ENCODE measurements at places on chromosomes 2 and 18.
A peak's percentile ranks its signal among the peaks of the same experiment; 100 is the strongest.

- no peak for DNase-seq
Measured at GRCh38 chr2:72696559-72696958, 129.3 kb downstream of the EXOC6B start.

GRCh38 chr2:188785490-188785889, 188.7 kb upstream of the COL3A1 start:
- no peak for DNase-seq

- no peak for DNase-seq
Measured at GRCh38 chr18:78986018-78986481, 6.4 kb downstream of the SALL3 start.

GRCh38 chr2:203973676-203974075, 37.1 kb downstream of the ICOS start:
- no peak for DNase-seq

GRCh38 chr2:134460583-134460998, 206.7 kb downstream of the MGAT5 start:
- peak; percentile 58 for DNase-seq

DNA sequence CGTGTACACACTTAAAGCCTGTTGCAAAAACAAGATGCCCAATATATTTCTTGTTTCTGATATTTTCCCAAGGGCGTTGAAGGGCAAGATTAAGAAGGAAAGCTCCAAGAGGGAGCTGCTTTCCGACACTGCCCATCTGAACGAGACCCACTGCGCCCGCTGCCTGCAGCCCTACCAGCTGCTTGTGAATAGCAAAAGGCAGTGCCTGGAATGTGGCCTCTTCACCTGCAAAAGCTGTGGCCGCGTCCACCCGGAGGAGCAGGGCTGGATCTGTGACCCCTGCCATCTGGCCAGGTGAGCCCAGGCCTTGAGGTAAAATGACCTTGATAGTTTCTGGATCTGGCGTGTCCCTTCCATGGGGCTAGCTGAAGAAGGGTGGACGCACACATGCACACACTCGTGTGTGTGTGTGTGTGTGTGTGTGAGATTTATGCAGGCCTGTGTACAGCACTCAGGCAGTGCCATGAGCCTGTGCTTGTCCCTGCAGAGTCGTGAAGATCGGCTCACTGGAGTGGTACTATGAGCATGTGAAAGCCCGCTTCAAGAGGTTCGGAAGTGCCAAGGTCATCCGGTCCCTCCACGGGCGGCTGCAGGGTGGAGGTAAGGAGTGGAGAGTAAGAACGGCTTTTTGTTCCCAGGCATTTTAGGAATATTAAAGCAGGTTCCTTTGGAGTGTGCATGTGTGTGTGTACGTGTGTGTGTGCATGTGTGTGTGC, 23.6 kb downstream of the MLPH start:
- DNase-seq = no peak

DNA sequence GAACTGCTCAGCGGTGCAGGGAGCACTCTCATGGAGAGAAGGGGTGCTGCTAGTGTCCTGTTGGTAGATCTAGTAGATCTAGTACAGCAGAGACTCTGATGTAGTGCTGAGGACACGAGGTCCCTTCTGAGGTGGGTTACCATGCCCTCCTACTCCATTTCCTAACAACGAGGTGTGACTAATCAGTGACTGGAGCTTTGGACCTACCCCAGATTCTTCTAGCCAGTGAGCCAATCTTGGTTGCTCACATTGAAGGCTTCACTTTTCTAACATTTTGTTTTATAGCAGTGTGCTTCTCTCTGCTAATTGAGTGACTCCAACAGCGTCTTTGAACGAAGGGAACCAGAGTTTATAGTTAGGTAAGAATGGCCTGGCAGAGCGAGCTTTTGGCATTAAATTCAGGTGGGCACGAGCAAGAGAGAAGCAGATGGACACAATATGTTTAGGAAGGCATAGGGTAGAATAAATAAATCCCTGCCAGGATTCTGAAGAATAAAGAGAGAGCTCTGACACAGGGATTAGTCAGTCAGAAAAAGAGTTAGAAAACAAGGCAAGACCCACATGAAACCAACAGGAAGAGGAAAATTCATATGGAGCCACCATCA, 306.0 kb upstream of the RAB12 start:
- DNase-seq = no peak

DNA sequence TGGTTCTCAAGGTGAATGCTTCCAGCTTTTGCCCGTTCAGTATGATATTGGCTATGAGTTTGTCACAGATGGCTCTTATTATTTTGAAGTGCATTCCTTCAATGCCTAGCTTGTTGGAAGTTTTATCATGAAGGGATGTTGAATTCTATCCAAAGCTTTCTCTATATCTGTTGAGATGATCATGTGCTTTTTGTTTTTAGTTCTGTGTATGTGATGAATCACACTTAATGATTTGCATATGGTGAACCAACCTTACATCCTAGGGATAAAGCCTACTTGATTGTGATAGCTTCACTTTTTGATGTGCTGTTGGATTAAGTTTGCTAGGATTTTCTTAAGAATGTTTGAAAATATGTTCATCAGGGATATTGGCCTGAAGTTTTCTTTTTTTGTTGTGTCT, 112.1 kb downstream of the MBD2 start:
- no peak for DNase-seq

DNA sequence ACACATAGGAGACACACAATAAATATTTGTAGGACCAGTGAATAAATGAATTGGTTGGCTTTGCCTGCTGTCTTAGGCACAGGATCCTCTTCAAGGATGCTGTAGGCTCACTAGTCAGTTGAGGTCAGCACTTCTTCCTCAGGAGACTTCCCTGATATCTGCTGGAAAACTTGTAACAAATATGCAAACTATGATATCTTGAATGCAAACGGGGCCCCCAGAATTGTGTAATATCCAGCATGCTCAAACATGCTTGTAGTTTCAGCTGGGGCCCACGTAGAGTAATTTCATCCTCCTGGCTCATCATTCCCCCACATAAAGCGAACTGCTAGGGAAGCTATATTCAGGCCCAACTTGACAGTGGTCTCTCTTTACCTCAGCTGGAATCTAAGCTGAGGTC, 43.6 kb downstream of the POLE4 start:
- DNase-seq = no peak

DNA sequence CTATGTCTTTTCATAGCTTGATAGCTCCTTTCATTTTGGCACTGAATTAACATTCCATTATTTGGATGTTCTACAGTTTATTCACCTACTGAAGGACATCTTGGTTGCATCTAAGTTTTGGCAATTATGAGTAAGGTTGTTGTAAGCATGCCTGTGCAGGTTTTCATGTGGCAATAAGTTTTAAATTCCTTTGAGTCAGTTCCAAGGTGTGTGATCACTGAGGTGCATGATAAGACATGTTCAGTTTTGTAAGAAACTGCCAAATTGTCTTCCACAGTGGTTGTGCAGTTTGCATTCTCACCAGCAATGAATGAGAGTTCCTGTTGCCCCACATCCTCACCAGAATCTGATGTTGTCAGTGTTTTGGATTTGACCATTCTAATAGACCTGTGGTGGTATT, 24.2 kb downstream of the XDH start:
- no peak for DNase-seq

GRCh38 chr2:173149491-173149890, 73.8 kb downstream of the MAP3K20 start:
- DNase-seq = no peak

DNA sequence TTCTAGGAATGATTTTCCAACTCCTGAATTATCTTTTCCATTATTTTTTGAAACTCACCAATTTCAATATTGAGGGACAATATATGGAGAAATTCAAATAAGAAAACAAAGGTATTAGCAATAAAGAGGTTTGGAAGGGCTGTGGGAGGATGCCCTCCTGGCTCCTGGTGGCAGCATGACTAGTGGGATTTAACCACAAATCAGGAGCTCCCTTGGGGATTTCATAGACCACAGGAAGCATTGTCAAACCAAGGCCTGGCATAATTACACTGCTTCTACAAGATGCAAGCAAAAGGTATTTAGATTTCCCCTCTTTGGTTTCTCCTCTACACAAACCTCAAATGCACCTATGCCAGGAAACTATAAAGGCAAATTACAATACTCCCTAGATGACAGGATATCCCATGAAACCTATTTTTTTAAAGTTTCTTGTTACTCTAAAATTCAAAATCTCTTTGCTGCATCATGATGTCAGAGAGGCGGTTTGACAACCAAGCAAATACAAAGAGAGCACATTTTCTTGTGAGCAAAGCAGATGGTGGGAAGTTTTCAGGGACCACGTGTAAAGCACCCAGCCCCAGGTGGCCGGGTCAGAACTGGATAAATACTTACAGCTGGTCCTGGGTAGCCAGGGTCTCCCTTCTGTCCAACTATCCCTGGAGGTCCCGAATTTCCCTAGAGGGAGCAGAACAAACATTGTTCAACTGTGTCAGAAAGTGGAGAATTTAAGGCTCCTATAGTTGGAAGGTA, 67.9 kb downstream of the COL6A3 start:
- DNase-seq = no peak

- no peak for DNase-seq
Measured at GRCh38 chr18:35590935-35591334, 9.4 kb downstream of the GALNT1 start.

- no peak for DNase-seq
Measured at GRCh38 chr2:238380785-238381184, 45.9 kb upstream of the ASB1 start.

- no peak for DNase-seq
Measured at GRCh38 chr18:34494359-34494696, 215.8 kb upstream of the DTNA start.

DNA sequence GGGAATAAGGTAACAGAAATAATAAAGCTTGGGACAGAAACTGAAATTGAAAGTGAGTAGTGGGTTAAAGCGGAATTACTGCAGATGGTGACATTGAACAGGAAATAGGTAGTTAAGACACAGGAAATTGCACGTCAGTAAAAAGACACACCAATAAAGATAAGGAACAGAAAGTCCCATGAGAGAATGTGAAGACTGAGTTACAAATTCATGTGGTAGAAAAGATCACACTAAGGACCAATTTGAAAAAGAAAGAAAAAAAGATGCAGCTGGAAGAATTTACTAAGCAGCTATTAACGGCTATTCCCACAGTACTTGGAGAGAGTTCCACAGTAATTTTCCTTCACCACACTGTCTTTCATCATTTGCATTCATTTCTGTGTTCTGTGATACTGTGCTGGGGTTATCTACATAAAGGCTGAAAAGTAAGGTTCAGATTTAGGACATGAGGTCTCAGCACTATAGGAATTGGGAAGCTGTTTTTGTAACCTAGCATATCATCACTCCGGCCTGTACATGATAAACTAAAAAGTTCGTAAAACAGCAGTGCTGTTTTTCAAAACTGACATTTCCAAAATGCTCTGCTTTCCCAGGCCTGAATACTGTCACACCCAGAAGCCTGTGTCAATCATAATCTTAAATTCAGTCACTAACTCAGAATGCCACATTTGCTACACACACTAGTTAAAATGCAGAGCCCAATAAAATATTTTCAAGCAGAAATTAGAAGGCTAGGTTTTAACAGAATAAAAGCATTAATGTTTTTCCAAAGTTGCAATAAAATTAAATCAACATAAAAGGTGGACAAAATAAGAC, 42.9 kb downstream of the SRBD1 start:
- DNase-seq = no peak

DNA sequence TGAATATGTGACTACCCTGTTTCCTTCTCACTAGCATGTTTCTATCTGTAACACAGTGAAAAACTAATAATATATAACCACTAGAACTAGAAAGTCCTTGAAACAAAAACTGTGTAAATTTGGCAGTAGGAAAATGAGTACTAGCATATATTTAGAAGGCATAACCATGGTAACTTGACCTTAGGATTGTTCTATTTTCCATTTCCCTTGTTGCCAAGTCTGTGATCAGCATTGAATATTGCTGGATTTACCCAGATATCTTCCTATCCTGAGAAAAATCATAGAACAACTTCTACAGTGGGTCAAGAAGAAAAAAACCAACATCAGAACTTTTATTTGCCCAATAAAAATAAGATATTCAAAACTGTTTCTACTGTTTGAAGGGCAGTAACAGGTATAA, 563.9 kb upstream of the NRXN1 start:
- no peak for DNase-seq

DNA sequence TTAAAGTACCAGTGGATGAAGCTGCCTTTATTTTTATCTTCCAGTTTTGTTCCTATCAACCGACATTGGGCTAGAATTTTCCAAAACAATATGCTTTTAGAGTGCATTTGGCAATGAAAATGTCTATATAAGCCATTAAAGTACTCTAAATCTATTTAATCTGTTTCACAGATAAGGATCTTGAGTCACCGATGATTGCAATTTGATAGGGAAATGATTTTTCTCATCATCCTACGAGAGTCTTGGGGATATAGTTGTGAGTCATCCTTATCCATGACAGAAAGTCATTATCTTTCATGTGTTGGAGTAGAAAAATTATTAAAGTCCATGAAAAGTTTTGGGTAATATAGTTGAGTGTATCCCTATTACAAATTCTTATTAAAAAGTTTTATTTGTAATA, 26.1 kb downstream of the SLC39A10 start:
- DNase-seq = no peak

DNA sequence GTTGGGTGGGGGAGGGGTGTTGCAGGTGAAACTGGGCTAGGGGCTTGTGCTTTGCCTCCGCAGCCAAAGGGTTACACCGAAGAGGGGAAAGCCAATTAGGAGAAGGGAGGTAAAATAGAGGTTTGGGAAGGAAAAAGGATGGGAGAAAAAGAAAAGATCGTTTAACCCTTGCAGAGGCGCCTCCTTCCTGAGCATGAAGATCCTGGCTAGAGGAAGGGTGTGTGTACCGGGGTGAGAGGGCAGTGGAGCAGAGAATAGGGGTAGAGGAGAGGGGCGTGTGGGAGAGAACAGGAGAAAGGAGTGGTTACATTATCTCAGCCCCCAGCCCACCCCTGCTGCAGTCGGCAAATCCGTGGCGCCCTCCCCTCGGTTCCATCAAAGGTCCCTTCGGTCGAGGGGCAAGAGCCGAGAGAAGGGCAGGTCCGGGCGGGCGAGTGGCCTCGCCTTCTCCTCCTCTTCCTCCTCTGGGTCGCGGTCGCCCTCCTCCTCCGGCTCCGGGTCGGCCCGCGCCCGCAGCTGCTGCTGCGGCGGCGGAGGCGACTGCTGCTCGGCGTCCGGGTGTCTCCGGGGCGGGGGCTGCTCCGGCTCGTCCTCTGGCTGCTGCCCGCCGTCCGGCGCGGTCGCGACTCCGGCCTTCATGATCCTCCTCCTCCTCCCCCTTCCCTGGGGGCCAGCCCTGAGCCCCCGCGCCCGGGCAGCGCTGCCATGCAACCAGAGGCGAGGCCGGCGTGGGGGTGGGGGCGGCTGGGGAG, 1.1 kb downstream of the MARCHF4 start:
- no peak for DNase-seq
